EL (cell line): ENCODE measurements at places on chromosomes 7 and 10.

DNA sequence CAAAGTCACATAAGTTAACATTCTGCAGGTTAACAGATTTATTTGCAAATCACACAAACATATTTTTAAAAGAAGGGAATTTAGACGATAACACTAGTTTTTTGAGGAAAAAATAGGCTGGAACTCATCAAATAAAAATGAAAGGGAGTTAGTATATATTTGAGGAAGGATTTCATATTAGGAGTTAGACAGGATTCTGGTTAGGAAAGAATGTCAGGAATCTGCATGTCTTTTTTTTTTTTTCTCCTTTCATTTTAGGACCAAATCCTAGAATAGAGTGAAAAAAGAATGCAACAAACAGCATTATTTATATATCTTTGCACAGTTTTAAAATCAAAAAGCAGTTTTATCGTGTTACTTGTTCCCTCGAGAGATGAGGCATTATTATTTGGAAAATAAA is 8.9 kb upstream of the TRDMT1 start:
- DNase-seq: no peak

GRCh38 chr10:111104811-111105210 is 28.0 kb downstream of the ADRA2A start:
- DNase-seq: no peak

DNA sequence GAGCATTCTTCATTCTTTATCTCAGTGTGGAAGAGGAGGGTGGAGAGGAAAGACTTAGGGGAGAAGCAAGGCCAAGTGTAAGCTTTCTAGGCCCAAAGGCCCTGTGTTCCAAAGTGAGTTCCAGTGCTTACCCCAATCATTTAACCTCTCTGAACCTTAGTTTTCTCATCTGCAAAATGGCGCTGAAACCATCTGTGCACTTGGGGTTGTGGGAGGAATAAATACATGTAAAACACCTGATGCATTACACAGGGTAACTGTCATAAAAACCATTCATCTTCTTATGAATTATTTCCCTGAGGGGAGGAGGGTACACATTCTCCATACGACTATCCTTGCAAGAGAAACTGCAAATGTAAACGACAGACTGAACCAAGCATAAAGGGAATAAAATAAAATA is 19.0 kb downstream of the PIK3AP1 start:
- DNase-seq: no peak

DNA sequence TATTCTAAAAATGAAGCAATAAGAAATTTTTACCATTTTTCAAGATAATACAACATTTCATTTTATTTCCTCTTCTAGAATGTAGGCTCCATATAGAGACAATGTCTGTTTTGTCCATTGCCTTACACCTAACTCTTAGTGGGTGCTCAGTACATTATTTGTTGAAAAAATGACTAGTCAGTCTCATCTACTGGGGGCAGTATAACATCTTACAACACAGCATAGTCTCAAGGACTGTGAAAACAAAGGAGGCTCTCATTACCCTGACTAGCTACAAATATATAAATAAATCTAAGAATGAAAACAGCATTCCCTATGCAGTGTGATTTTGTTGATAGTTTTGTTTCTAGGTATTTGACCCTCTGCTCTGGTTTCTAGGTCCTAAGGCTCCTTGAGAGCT is 11.6 kb downstream of the CRPPA start:
- no peak for DNase-seq

- DNase-seq: peak; percentile 66
These were observed 60.7 kb downstream of the ZMIZ1 start for GRCh38 chr10:79129361-79129997.

DNA sequence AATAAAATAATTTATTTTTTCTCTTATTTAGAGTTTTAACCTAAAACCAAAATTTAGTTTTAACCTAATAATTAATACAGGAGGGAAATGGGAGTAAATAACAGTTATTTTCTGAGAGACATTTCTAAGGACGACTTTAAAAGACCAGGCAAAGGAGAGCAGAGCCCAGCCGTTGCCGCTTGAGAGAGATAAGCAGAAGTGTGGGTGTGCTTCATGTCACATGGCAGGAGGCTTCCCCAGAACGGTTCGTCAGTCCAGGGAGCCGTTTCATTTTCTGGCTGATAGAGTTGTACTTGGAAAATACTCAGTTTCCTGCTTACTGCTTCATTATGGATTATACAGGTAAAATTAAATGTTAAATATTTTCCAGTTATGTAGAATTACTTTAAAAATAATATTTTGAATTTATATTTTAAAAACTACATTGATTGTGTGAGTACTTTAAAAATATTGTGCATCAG is 61.4 kb downstream of the ST7 start:
- DNase-seq: no peak

DNA sequence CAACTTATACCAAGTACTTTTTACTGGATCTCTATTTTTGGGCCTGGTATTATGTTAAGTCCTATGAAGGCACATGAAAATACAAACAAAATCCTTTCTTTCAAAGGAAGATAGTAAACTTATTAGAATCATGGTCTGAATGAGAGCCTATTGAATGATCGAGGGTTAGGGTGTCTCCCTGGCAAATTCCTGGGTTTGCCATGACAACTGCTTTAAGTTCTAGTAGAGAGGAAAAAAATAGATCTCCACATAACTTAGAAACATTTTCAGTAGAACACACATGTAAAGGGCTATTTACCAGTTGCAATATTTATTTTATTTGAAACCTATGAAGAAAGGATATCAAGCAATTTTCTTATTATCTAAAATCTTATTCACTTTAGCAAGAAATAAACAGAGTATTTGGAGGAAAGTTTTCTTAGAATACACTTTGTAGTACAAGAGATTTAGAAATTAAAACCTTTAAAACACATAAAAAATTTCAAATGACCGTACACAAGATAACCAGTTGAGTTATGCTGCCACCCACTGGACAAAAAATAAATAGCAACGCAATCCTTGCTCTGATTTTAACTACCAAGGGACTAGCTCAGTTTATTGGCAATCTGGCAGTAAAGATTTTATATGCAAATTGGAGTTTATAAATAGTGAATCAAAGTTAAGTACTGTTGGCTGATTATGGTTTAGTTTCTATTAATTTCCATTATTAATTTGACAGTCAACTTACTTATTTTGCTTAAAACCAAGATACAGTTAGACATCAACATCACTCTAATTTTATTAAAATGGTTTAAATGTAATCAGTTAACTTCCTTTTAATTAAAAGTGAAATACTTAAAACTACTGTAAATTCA is 33.9 kb downstream of the CACUL1 start:
- peak; percentile 65 for DNase-seq

DNA sequence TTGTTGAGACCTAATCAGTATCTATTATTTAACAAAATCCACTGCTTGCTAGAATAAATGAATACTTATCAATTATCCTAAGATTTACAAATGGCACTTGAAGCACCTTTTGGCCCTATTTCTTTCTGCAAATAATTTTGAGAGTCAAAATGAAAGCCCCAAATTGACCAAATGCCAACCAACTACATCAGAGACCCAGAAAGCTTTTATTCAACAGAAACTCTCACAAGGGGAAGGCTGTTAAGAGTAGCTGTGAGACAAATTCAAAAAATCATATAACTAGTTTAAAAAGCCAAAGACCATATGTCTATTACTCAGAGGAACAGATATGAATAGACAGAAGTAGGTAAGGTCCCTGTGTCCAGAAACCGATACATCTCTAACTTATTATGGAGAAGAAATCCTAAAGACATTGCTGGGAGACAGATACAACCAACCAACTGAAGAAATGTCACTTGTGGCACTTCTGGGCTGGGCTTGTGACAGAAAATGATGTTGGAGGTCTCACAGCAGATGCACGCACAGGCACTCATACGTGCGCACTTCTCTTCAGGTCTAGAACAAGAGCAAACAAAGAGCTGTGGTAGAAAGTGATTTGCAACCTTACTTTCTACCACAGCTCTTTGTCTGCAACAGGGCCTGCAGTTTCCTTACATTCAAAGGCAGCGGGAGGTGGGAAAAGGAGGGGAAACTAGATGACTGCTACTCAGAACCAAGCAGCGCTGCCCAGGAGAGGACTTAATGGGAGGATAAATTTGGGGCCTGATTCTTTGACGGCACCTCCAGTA is 58.6 kb upstream of the KCNIP2 start:
- DNase-seq: no peak

- no peak for DNase-seq
These were observed 175.8 kb downstream of the VTI1A start for GRCh38 chr10:112622786-112623185.

GRCh38 chr7:91373111-91373800 is 109.0 kb downstream of the FZD1 start:
- DNase-seq: no peak

GRCh38 chr10:34739915-34740314 is 75.2 kb downstream of the PARD3 start:
- peak; percentile 37 for DNase-seq

- no peak for DNase-seq
These were observed 1.2 kb upstream of the SLC13A4 start for GRCh38 chr7:135729230-135729629.

DNA sequence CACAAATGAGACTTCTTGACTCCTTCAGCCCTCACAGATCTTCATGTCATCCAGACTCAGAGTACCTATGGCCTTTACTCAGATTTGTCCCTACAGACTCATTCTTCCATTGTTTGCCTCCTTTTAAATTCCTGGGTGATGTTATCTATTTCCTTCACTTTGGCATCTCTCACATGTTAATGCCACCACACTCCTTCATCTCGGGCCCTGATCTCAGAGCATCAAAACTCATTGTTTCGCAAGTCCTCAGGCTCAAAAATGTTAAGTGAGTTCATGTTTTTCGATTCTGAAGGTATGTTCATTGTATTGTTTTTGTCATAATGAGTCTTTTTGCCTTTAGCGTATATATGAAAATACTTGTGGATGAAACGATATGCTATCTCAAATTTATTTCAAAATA is 62.3 kb upstream of the AHR start:
- DNase-seq: peak; percentile 8

DNA sequence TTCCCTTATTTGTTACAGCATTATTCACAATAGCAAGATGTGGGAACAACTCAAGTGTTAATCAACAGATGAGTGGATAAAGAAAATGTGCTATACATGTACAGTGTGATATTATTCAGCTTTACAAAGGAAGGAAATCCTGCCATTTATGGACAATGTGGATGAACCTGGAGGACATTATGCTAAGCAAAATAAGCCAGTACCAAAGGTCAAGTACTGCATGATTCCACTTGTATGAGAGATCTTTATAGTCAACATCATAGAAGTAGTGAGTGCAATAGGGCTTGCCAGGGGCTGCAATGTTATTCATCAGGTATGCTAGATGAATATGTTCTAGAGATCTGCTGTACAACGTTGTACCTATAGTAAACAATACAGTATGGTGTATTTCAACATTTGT is 138.5 kb upstream of the AGR3 start:
- no peak for DNase-seq

GRCh38 chr7:143452495-143452894 is 9.2 kb downstream of the TAS2R60 start:
- DNase-seq: no peak

DNA sequence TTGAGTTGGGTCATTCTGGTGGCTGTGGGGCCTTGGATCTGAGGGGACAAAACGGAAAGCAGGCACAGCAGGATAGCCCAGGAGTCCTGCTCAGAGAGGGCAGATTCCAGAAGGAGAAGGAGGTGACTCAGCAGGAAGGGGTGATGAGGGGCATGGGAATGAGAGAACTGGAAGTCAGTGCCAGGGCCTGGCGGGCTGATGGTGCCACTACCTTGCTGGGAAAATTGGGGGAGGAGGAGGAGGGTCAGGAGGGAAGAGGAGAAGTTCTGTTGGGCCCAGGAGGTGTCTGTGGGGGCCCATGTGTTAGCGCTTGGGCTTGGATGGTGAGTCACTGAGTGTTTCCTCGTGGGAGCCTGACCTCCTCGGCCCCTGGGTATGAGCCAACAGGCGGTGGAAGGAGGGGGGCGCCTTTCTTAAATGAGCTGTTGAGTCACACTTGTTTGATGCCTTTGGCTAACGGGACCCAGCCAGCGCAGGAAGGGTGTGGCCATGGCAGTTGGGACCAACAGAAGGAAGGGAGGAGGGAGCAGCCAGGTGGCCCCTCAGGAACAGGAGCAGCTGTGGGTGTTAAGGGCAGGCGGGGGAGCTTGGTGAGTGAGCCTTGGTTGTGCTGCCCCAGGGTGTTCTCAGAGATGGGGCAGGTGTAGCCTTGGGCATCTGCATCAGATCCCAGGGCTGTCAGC is 130.0 kb upstream of the BTBD16 start:
- DNase-seq: peak; percentile 97

GRCh38 chr7:155984609-155985405 is 172.5 kb upstream of the SHH start:
- no peak for DNase-seq
